ENCODE measurements at places on chromosomes 3 and 15. TPM values are rescaled to one million over a fixed set of nuclear protein-coding genes. Genes with fewer than 3 reads are reported as not detected.

RFTN1 gene
- total RNA-seq = 56.4 TPM

UNC13C gene
- total RNA-seq = not detected

LMLN gene
- 3.5 TPM for total RNA-seq

DNA sequence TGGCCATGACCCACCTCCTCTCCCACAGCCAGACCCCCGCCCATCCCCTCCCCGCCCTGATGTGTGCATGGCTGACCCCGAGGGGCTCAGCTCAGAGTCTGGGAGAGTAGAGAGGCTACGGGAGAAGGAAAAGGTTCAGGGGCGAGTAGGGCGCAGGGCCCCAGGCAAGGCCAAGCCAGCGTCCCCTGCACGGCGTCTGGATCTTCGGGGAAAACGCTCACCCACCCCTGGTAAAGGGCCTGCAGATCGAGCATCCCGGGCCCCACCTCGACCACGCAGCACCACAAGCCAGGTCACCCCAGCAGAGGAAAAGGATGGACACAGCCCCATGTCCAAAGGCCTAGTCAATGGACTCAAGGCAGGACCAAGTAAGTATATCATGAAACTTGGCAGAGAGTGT is 11.7 kb downstream of the MAP1A start:
- no peak overlapping the region for H3K4me3 ChIP-seq
- H3K27me3 ChIP-seq = no peaks in the 10 kb centered on the region
- no peak for DNase-seq
- H3K36me3 ChIP-seq = no peaks in the 10 kb centered on the region

GRCh38 chr15:99605490-99605931 is 39.7 kb downstream of the MEF2A start:
- H3K4me3 ChIP-seq = no peak overlapping the region
- DNase-seq = no peak
- H3K4me1 ChIP-seq = no peaks in the 10 kb centered on the region
- peaks cover 2% of the 10 kb centered on the region for H3K36me3 ChIP-seq

GRCh38 chr3:66693461-66694031 is 192.7 kb upstream of the LRIG1 start:
- no peaks in the 10 kb centered on the region for H3K36me3 ChIP-seq
- DNase-seq = no peak
- H3K27ac ChIP-seq = no peak overlapping the region
- H3K4me1 ChIP-seq = no peaks in the 10 kb centered on the region
- H3K4me3 ChIP-seq = no peak overlapping the region
- H3K27me3 ChIP-seq = no peaks in the 10 kb centered on the region

GRCh38 chr3:142507241-142507640 is 59.4 kb upstream of the XRN1 start:
- no peak overlapping the region for H3K27ac ChIP-seq
- peaks cover 27% of the 10 kb centered on the region for H3K36me3 ChIP-seq
- no peaks in the 10 kb centered on the region for H3K27me3 ChIP-seq
- H3K4me3 ChIP-seq = no peak overlapping the region
- no peak for DNase-seq

- no peaks in the 10 kb centered on the region for H3K4me1 ChIP-seq
- H3K27me3 ChIP-seq = no peaks in the 10 kb centered on the region
- H3K4me3 ChIP-seq = no peak overlapping the region
- no peak overlapping the region for H3K27ac ChIP-seq
- no peaks in the 10 kb centered on the region for H3K36me3 ChIP-seq
These were observed 103.3 kb downstream of the IL1RAP start for GRCh38 chr3:190617185-190617584.

Measured in CD4-positive, alpha-beta T cell (primary cell).